CD14-positive monocyte (primary cell): ENCODE measurements at places on chromosomes 1 and 21.

- DNase-seq: no peak
These were observed 101.2 kb downstream of the NFIA start for GRCh38 chr1:61183471-61184039.

GRCh38 chr1:178232949-178233348 lies 139.0 kb downstream of the RASAL2 start:
- DNase-seq: no peak

- no peak for DNase-seq
These were observed 21.0 kb upstream of the ARF1 start for GRCh38 chr1:228061411-228062084.

DNA sequence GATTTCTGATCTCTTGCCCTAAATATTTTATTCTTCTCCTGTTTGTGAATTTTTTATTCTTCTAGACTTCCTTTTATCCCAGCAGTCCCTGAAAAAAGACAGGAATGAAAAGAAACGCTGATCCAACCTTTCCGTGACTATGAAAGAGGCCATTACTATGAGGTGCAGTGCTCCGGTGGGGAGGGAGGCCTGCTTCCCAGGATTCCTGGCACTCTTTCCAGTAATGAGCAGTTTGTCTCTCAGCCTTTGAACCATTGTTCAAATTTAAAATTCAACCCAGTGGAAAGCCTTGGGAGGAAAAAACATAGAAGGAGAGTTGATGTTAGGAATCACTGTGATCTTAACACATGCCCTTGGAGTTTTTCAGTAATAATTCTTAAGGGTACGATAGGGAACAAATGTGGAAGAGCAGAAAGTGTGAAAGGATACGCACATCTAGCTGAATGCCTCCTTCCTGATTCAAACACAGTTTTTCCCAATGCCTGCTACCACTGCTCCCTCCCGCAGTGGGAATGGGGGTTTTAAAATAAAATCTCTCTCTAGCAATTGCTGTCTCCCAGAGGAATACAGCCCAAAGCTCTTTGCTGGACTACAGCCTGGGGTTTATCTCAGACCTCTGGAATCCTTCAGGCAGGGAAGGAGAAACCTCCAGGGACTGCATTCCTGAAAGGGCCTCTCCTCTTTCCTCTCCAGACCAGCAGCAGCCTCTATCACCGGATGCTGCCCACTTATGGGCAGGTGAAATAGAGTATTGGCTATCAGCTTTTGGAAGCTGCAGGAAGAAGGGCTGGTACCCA lies 6.1 kb downstream of the IER5 start:
- DNase-seq: no peak

GRCh38 chr1:9362488-9362887 lies 69.8 kb downstream of the SPSB1 start:
- peak; percentile 22 for DNase-seq

GRCh38 chr1:43545695-43546387 lies 15.2 kb downstream of the PTPRF start:
- no peak for DNase-seq

- DNase-seq: peak; percentile 69
These were observed 48.3 kb upstream of the TDRD10 start for GRCh38 chr1:154453574-154454352.

GRCh38 chr1:6694121-6694713 lies 7.4 kb downstream of the DNAJC11 start:
- no peak for DNase-seq

DNA sequence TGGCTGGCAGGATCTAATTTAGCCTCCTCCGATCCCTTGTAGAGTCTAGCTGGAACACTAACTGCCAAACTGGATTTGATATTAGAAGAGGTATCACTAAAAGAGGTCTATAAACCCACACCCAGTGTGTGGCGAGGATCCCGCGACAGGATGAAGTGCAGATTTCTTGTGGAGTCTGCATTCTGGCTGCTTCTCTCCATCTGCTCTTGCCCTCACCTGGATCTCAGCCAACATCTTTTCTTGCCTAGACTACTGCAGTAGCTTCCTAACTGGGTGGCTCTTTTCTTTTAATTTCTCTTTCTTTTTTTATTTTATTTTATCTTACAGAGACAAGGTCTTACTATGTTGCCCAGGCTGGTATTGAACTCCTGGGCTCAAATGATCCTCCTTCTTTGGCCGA lies 48.9 kb upstream of the CAPZB start:
- DNase-seq: no peak

DNA sequence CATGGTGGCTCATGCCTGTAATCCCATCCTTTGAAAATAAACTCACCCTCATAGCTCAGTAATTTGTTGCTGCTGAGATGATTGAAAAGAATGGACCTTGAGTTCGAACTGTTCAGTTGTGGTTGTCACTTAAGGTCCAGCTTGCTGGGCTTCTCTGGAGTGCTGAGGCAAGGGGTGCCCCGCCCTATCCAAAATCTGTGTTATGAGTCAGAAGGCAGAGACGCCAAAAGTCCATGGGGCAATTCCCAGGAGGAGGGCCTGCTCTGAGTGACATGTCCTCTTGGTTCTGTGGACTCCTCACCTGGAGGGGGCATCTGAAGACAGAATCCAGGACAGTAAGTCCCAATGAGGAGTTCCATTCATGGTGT lies 64.8 kb downstream of the MYOM3 start:
- no peak for DNase-seq

DNA sequence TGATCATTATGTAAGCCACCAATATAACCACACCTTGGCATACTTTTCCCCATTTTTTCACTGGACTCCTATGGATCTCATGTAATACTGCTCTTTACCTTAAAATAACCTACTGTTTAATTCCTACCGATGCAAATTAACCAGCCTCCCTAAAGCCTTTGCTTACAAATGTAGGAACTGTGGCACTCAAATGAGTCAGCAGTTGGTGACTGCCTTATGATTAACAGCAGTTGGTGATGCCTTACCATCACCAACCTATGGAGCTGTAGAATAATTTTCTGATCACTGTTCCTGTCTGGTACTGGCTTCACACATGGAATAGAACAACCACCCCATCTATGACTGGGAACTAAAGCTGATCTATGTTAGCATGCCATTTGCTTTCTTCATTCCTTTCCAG lies 7.8 kb upstream of the NUDT17 start:
- DNase-seq: no peak

GRCh38 chr1:114892194-114892918 lies 37.7 kb downstream of the SYCP1 start:
- DNase-seq: no peak

DNA sequence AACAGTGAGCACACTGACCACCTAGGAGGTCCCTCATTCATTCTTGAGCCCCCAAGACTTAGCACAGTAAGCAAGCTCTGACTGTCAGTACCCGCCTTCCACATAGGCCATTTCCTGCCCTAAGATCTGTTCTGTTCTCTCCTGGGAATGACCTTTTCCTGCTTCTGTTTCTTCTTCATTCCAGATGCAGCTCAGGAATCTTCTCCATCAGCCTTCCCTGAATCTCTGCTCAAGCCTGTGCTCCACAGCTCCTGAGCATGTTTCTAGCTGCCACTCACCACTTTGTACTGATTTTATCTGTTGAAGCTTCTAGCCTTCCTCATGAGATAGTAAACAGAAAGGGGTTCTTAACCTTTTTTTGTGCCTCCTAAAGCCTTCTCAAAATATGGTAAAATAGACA lies 56.6 kb downstream of the ZNF281 start:
- no peak for DNase-seq

DNA sequence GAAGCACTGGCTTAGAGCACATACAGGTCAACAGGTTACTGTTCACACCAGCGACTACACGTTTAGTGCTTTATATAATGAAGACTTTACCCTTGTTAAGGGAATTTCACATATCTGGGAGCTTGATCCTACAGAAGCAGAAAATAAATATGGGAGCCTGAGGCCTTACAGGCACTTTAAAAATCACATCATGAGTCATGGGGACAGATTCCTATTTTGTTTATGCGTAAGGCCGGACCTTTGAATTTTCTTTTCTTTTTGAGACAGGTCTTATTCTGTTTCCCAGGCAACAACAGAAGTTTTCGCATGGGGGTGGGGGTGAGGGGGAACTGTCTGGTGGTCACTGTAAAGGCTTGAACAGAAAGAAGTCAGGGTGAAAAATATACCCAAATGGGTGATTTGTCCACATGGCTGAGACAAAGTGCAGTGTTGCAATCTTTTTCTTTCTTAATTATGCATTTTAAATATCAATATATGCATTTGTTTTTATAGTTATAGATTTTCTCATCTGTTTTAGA lies 276.7 kb downstream of the KCNH1 start:
- DNase-seq: no peak

- DNase-seq: no peak
These were observed 972 bp upstream of the ENTREP3 start for GRCh38 chr1:155256058-155256852.

DNA sequence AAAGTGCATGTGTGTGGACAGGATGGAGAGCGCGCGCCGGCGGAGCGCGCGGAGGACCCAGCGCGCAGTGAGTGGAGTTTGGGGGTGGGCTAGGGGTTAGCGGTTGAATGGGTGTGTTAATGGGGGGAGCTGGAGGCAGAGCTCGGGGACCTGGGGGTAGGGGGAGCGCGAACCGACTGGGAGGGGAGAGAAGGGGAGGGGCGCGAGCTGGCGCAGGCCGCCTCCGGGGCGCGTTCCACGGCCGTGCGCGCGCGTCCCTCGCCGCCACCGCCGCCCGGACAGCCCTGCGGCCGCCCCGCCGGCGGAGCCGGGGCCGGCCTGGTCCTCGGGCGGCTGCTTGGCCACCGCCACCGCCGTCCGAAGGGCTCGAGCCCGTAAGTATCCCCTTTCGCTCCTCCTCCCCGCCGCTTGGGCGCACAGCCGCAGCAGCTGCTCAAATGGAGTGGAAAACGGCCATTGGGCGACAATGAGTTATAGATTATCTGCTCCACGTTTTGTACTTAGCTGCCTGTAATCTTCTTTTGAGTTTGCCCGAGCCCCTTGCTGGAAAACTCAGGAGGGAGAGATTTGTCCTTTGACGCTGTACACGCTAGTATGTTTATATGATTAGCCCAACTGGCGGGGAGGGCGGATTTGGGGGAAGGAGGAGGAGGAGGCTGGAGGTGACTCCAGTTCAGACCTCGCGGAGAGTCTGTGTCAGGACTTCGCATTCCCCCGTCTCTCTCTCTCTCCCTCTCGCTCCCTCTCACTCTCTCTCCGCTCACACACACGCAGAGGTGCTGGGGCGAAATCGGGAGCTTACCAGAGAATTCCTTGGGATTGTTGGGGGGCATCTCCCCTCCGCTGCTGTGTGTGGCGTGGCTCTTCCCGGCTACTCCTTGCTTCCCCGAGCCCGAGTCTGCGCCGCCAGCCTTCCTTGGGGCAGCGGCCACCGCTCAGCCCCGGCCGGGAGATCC lies at the start of gene ADGRL2:
Gene ADGRL2 (plus strand): TSS at position 240 of the 956 bp plus-strand sequence. CDS start 36,051 bp downstream, outside the sequence.
- DNase-seq: no peak

GRCh38 chr1:24900985-24901781 lies 28.9 kb downstream of the RUNX3 start:
- DNase-seq: no peak

- DNase-seq: no peak
These were observed 102.8 kb downstream of the CDC7 start for GRCh38 chr1:91603409-91603808.

GRCh38 chr1:33119532-33120217 lies 38.7 kb downstream of the AZIN2 start:
- DNase-seq: no peak

DNA sequence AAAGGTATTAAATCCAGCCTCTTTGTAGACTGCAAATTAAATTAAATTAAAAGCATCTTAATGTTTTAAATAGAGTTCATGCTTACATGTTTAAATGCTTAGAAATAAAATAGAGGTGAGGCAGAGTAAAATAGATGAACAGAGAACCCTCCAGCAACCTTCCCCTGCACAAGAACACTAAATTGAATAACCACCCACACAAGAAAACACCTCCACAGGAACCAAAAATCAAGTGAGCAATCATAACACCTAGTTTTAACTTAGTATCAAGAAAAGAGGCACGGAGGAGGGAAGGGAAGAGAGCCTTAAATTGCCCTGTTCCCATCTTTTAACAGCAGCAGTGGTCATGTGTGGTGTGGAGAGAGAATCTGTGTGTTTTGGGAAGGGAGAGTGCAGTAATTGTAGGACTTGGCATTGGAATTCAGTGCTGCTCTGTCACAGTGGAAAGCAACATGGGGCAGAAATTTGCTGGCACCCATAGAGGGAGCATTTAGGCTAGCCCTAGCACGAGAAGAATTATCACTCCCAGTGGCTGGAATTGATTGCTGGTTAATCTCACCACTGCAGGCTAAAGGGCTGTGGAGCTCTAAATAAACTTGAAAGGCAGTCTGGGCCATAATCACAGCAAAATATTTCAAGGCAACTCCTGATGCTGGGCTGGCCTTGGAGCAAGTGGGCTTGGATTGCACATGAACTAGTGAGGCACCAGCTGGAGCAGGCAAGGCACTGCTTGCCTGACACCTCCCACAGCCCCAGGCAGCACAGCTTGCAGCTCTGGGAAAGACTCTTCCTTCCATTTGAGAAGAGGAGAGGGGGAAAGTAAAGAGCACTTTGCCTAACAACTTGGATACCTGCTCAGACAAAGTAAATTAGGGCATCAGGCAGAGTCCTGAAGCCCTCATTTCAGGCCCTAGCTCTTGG lies 1478.8 kb downstream of the NCAM2 start:
- DNase-seq: no peak

DNA sequence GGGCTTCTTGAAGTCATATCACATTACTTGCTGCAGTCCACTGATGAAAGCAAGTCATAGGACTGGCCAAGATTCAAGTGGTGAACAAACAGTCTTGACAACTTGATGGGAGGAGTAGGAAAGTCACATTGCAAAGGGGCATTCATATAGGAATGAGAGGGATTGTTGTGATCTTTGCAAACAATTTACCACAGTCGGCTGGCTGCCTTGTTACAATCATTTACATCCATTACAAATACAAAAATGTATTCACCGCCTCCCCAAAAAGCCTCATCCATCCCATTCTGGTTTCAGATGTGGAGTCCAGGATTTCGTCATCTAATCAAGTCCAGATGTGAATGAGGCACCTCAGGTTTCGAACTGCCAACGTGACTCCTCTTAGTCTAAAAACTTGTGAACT lies 26.8 kb downstream of the GORAB start:
- DNase-seq: no peak

- DNase-seq: no peak
These were observed 124.3 kb downstream of the NOS1AP start for GRCh38 chr1:162193815-162194214.

- no peak for DNase-seq
These were observed 837.6 kb upstream of the ADAMTS5 start for GRCh38 chr21:27804515-27804914.

DNA sequence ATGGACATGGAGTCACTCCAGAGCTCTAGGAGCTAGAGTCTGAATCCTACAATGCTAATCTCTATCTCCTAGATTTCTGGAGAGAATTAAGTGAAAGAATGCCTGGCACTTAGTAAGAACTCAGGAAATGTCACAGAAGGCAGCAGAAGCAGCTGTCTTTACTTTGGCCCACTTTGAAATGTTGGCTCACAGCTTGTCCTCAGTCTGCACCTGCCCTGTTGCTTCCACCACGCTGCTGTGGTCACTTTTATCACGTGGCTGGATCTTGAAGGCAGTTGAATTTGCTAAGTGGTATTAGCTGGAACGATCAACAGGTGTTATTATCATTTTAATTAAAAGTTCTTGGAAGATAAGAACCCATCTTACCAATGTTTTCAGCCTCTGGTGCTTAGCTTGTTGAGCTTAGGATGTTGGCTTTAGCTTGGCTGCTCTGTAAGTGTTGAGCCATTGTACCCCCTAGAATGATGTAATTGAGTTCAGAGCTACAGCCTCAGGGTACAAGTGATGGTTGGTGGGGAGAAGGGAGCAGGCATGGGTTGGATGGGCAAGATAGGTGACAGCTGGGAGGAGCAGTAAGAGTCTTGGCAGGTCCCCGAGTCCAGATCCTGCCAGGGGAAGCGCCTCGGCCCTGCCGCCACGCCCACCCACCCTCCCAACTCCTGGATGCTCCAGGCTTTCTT lies 41.9 kb upstream of the EPS8L3 start:
- DNase-seq: no peak

- no peak for DNase-seq
These were observed 368.6 kb upstream of the NEGR1 start for GRCh38 chr1:72650843-72651435.
